ENCODE measurements at places on chromosomes 16 and 17.

DNA sequence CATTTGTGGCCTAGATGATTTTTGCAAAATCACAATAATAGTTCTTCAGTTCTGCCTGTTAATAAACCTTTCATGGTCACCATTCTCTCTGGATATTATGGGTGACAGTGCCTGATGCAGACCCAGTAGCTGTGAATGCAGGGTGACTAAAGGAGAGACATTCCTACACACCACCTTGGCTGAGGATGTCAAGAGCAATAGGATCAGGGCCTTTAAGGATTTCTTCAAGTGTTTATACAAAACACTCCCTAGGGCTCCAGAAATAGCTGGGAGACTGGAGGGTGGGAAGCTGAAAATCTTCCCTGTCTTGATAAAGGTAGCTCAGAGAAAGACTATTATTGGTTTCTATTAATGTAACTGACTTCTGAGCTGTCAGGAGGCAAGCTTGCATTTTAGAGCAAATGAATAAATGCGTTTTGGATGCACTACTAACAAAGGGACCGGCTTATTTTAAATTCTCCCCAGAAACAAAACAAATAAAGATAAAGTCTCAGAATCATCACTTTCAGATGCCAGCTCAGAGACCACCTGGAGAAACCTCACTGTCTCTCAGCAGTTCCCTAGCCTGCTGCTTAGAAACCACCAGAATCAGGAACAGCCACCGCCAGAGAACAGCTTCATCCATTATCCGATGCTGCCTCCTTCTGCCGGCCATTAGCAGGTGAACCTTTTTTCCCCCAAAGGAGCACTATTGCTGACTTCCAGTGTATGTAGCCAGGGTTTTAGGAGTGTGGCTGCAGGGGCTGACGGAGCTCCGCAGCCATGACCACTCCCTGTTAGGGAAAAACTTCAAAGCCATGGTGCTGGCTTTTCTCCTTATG is 171.4 kb upstream of the DYNLRB2 start:
- DNase-seq = no peak

- DNase-seq = peak; percentile 44
Measured at GRCh38 chr17:72077326-72077960, 43.4 kb upstream of the SOX9 start.

- no peak for DNase-seq
Measured at GRCh38 chr16:539901-540530, 12.5 kb downstream of the CAPN15 start.

- no peak for DNase-seq
Measured at GRCh38 chr17:50955160-50955559, 89.0 kb upstream of the TOB1 start.

GRCh38 chr17:17387017-17387497 is 83.9 kb downstream of the NT5M start:
- DNase-seq = peak; percentile 84

- peak; percentile 75 for DNase-seq
Measured at GRCh38 chr17:75516619-75517296, 430 bp downstream of the TSEN54 start.

- no peak for DNase-seq
Measured at GRCh38 chr16:6105115-6105514, 1007.5 kb upstream of the EEF2KMT start.

- peak; percentile 80 for DNase-seq
Measured at GRCh38 chr17:44362949-44363612, 572 bp downstream of the FAM171A2 start.

- peak; percentile 57 for DNase-seq
Measured at GRCh38 chr16:60989592-60989991, 1046.6 kb downstream of the CDH8 start.

DNA sequence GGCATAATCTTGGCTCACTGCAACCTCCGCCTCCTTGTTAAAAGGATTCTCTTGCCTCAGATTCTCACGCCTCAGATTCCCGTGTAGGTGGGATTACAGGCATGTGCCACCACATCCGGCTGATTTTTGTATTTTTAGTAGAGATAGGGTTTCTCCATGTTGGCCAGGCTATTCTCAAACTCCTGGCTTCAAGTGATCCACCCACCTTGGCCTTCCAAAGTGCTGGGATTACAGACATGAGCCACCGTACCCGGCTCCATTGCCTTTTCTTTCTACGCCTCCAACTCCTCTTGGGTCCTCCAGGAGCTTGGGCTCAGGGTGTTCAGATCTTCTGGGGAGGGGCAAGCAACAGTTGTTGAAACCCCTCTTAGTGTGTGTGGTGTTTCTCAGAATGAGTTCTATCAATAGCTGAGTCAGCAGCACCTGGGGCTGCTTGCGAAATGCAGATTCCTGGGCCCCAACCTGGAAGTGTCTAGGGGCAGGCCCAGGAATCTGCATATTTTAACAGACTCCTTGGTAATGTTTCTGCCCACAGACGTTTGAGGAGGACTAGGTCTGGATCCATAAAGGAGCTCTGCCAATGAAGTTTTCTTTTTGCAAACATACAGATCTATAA is 31.4 kb downstream of the SEC14L5 start:
- peak; percentile 16 for DNase-seq

DNA sequence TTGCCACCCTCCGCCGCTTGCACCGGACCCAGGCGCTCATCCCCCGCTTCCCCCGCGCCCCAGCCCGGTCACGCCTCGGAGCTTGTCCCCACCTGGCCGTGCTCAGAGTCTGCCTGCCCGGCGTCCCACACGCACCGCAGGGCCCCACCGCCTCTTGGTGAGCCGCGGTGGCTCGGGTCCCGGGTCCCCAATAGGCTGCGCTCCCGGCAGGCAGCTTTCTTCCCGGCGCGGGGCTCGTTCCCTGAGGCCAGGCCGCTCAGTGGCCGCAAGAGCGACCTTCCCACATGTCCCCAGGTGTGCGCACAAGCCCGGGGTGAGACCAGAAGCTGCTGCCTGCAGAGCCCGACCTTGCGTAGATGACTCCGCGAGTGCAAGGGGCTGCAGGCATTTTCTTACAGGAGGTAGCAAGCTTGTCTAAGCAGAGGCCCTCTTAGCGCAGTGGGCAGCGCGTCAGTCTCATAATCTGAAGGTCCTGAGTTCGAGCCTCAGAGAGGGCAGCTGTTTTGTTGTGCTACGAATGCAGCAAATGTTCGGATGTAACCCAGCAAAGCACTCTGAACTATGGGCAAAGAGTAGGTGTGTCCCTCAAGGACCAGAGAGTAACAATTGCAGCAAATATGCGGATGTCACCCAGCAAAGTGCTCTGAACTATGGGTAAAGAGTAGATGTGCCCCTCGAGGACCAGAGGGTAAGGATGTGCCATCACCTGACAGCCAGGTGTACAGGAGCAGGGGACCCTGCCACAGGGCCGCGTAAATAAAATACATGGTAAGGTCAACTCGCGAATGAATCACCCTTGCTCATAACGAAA is 15.6 kb downstream of the TLE7 start:
- DNase-seq = peak; percentile 97

DNA sequence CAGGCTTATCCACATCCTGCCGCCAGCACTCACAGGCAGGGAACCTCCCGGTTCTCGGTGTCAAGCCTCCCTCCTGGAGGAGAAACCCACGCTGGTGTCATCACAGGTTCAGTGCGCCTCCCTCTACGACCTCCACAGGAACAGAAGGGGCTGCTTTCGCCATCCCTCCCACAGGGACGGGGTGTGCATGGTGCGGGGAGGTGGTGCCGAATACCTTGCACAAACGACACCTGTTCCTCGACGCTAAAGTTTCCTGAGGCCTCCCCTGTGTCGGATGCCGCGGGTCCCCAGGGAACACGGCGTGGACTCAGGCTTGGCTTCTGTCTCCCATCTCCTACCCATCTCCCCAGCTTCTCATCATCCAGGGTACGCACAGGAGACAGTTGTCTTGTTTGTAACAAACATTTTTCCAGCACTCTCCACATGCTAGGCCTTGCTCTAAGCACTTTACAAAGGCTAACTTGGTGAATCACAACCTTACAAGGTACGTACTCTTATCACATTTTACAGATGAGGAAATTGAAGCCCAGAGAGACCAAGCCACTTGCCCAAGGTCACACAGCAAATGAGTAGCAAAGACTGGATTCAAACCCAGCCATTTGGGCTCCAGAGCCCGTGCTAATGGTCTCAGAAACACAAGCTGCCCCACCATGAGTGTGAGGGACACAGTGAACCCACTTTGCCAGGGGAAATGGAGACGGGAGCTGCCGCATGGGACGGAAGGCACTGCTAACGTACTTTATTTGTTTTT is 271.6 kb downstream of the C16orf95 start:
- no peak for DNase-seq

DNA sequence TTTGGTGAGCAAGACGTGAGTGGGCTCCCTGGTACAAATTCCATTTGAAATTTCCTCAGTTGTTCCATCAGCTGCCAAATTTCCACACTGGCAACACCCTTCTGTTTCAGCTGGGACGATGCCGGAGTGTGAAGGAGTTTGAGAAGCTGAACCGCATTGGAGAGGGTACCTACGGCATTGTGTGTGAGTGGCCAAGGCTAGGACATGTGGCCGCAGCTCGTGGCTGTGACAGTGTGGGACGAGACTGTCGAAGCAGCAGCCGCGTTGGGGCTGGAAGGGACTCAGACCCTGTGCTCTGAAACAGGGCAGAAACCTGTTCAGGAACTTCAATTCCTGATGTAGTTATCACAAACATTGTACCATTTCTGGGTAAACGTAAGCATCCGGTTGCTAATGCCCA is 2.7 kb downstream of the CDK10 start:
- DNase-seq = no peak

DNA sequence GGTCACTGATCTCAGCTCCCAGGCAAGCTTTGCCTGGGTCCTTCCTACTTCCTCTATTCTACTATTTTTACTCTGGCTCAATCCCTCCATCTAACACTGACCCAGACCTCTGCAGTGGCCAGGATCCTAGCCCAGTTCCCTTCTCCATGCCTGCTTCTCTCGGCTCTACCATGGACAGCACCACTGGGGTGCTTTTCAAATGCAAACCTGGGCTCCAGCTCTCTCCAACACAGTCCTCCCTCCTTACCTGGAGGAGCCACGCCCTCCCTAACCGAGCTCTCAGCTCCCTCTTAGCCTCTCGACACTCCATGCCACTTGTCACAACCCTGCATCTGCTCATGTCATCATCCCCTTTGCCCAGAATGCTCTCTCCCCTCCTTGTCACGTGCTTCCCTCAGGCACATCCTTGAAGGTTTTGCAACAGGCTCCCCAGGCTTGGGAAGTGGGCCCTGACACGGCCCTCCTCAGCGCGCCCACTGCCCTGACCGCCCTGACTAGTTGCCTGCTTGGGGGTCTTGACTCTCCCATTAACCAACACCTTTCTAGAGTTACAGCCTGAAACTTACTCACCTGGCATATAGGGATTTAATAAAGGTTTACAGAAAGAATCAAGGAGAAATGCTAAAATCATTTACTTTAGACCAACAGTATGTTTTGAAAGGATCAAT is 41.6 kb downstream of the MARF1 start:
- no peak for DNase-seq

GRCh38 chr16:87812200-87812656 is 46.4 kb upstream of the KLHDC4 start:
- peak; percentile 75 for DNase-seq

GRCh38 chr17:34820922-34821321 is 140.3 kb downstream of the CCT6B start:
- DNase-seq = peak; percentile 49

- DNase-seq = no peak
Measured at GRCh38 chr16:11412175-11412904, 67.1 kb downstream of the RMI2 start.

- no peak for DNase-seq
Measured at GRCh38 chr16:31529937-31530312, 2.2 kb downstream of the AHSP start.

- DNase-seq = no peak
Measured at GRCh38 chr16:88365244-88365865, 17.4 kb upstream of the ZNF469 start.

- no peak for DNase-seq
Measured at GRCh38 chr17:44400226-44400847, 10.9 kb upstream of the ITGA2B start.

GRCh38 chr17:30346221-30346795 is 12.5 kb upstream of the TMIGD1 start:
- DNase-seq = no peak

DNA sequence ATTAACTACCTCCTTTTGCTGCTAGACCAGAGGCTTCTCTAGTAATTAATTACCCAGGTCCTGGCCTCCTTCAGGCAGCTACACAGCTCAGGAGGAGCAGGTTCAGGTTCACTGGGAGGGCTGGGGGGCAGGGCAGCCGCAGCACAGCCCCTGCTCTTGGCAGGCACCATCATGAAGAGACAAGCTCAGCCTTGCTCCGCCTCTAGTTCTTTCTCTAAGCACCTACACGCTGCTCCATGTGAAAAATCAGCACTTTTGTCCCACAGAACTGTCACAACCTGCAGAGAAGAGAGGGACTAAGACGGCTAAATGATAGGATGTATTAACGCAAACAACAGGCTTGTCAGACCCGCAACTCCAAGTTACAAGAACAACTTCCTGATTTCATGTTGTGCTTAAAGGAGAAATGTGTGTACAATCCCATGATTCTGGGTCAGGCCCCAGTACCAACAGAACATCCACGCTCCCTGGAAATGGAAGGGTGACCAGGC is 53.4 kb downstream of the GRB2 start:
- peak; percentile 93 for DNase-seq

- no peak for DNase-seq
Measured at GRCh38 chr17:76091526-76092286, 11.9 kb downstream of the EXOC7 start.

DNA sequence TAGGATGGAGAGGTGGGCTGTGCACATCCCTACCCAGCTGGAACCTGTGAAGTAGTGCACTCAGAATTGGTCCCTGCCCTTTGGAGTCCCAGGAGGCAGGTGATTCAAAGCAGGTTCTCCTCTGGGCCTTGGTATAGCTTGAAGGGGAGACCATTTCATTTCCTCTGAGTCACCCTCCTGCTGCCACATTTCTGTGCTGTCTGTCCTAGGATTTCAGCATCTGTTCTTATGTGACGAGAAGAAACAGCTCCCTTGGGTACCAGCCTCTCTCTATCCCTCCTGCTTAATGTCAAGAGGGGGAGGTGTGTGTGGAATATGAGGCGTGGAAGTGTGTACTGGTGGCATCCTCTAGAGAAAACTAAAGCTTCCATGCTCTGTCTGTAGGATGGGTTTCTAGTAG is 5.0 kb upstream of the NFE2L1 start:
- peak; percentile 62 for DNase-seq

GRCh38 chr17:67054011-67054591 is 9.7 kb downstream of the CACNG1 start:
- no peak for DNase-seq

DNA sequence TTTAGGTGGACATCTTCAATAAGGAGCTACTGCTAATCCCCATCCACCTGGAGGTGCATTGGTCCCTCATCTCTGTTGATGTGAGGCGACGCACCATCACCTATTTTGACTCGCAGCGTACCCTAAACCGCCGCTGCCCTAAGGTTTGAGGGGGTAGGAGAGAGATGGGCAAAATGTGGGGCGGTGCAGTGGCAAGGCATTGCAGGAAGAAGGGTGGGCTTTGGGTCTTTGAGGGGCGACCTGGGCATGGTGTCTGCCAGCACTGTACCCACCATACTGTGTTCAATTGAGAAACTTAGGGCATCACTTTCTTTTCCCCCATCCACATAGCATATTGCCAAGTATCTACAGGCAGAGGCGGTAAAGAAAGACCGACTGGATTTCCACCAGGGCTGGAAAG is 8.6 kb downstream of the SENP3 start:
- DNase-seq = no peak

All from NCI-H69 (cell line).